ENCODE measurements at places on chromosomes 2 and 18.

DNA sequence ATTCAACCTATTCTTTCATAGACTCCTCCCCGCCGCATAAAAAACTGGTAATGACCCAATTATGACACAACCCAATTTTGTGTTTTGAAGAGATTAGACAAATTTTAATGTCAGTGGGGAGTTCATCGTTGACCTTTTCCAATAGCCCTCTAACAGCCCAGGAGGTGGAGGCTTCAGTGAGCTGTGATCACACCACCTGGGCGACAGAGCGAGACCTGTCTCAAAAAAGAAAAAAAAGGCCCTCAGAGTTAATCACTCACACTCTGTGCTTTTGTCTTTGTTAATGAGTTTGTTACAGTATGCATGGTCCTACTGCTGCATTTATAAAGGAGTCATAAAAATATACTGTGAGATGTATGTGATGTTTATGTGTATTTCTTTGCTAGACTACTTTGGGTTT is 510.6 kb downstream of the CPS1 start:
- DNase-seq = no peak

DNA sequence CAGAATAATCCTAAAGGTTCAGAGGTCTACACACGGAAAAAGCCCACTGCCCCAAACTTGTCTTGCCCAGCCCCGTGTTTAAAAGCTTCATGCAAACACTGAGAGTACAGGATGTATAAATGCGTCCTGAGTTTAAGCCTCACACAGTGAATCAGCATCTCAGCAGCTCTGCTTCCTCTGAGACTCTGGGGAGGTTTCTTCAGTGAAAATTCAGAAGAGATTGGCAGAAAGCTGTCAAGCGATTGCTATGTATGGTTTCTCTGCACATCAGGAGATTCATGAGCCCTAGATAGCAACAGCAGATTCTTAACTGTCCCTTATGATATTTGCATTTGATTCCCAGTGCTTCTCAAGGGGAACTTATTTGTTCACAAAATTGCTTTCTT is 27.1 kb downstream of the CRACDL start:
- DNase-seq = no peak

- no peak for DNase-seq
Observed at GRCh38 chr2:235493402-235493774, 455 bp upstream of the AGAP1 start.

GRCh38 chr18:78160961-78161656 is 818.5 kb upstream of the SALL3 start:
- no peak for DNase-seq

GRCh38 chr2:111191877-111192276 is 71.2 kb downstream of the BCL2L11 start:
- DNase-seq = no peak

Data from AG08395 (cell line).